ENCODE measurements at places on chromosomes 12 and 14.

DNA sequence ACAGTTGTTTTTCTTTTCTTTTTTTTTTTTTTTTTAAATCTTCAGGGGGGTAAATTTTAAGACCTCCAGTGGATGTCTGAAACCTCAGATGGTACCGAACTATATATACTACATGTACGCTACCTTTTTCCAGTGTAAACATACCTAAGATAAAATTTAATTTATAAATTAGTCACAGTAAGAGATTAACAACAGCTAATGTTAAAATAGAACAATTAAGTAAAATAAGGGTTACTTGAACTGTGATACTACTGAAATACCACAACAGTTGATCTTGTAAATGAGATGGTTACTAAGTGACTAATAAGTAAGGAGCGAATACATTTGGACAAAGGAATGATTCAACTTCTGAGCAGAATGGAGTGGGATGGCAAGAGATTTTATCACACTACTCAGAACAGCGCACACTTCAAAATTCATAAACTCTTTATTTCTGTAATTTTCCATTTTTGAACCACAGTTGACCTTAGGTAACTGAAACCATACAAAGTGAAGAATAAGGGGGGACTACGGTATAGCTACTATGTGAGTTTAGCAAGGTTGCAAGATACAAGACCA lies 80.5 kb upstream of the PCED1B start:
- no peak for DNase-seq

DNA sequence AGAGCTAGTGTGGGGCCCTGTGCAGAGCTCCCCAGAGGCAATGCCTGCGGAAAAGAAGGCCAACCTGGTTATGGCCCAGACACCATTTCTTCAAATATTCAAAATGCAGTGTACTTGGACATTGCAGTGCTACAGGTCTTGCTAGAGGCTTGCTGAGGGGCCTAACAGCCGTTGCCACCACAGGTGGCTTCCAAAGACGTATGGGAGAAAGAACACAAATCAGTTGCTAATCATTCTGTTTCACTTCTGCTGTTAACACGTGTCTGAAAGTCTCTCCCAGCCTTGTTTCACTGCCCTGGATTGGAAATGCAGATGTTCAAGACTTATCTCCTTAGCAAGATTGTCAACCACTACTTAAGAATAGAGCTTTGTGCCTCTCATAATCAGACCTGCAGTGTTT lies 925.9 kb downstream of the GALC start:
- no peak for DNase-seq

GRCh38 chr12:42217656-42218055 lies 20.4 kb downstream of the YAF2 start:
- no peak for DNase-seq

DNA sequence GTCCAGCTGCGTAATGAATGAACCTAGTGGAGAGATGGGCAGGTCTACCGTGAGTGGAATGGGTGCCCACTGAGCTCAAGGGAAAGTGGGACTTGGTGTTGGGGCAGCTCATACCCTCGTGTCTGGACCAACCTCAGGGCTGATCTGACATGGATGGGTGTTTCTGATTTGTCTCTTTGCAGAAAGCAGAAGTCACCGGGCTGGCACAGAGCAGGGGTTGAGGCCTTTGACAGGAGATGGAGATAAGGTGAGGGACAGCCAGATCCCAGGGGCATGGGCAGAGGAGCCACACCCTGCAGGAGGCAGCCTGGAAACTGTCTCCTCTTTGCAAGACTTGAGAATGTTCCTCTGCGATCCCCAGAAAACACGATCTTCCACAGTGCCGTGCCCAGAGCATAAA lies 20.9 kb upstream of the PPP1CC start:
- no peak for DNase-seq

- no peak for DNase-seq
Observed at GRCh38 chr12:61717986-61718385, 542.2 kb upstream of the USP15 start.

GRCh38 chr14:47539031-47539461 lies 136.4 kb downstream of the MDGA2 start:
- no peak for DNase-seq

DNA sequence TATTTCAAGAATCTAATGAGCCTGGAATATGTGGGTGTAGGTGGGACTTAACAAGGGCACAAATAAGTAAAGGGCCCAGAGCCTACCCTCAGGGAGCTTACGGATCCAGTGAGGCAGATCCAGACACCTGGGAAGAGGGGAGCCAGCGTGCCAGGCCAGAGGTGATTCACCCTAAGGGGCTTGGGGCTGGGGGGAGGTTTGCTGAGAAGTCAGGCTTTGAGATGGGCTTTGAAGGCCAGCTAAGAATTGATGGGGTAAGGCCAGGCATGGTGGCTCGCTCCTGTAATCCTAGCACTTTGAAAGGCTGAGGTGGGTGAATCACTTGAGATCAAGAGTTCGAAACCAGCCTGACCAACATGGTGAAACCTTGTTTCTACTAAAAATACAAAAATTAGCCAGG lies 695 bp upstream of the MMP19 start:
- DNase-seq: no peak
